ENCODE measurements at places on chromosomes 7 and 10. TPM values are rescaled to one million over a fixed set of nuclear protein-coding genes. Genes with fewer than 3 reads are reported as not detected.

The PDZD7 gene
- 0.91 TPM for total RNA-seq

The CD36 gene
- 10.8 TPM for total RNA-seq

The TMEM130 gene
- total RNA-seq, result 1.9 TPM

The FAM180A gene
- 3.6 TPM for total RNA-seq

The FZD8 gene
- total RNA-seq, result 1.8 TPM

The CDK14 gene
- total RNA-seq, result 26.3 TPM

The IKZF1 gene
- total RNA-seq, result not detected

The CTAGE8 gene
- total RNA-seq, result 0.26 TPM

The CCDC172 gene
- total RNA-seq, result not detected

The TWIST1 gene
- 19.9 TPM for total RNA-seq

Measured in epithelial cell of alveolus of lung (primary cell).